Pulmonary artery endothelial cell (primary cell): ENCODE measurements at places on chromosomes 3 and 15. TPM values are rescaled to one million over a fixed set of nuclear protein-coding genes. Genes with fewer than 3 reads are reported as not detected.

CACNA2D2 gene
- total RNA-seq, result not detected in 2 replicates

SUSD5 gene
- total RNA-seq, result 0.59 and 3.8 TPM in 2 replicates

CYFIP1 gene
- total RNA-seq, result 109 and 119 TPM in 2 replicates

ZDHHC23 gene
- 3.4 and 6.1 TPM in 2 replicates for total RNA-seq

PRSS50 gene
- not detected in 2 replicates for total RNA-seq

DNA sequence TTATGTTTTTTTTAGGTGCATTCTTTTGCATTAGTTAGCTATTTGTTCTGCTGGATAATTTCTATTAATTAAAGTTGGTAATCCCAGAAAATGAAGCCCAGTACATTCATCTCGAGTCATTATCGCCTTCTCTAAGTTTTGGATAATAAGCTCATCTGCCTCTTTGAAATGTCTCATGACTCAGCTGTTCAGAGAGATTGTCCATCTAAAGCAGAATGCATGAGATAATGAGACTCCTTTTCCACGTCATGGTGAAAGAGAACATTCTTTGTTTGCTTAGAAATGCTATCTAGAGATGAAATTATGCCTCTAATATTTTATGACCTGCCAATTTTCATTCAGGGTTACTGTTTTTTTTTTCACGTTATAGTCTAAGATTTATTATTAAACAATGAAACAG is 374.7 kb upstream of the GOLIM4 start:
- no peak for DNase-seq

GRCh38 chr3:195064300-195064931 is 206.5 kb downstream of the XXYLT1 start:
- DNase-seq, result no peak

DNA sequence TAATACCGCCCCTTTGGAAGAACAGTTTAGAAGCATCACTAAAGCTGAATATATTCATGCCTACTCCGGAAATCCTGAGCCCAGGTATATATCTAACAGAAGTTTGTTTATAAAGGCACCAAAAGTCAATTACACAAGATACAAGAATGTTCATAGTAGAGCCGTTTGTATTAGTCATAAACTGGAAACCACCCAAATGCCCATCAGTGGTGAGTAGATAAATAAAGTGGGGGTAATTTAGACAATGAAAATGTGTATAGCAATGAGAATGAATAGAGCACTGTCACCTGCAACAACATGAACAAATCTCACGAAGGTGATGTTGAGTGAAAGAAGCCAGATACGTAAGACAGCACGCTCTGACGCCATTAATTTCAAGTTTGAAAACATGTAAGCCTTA is 68.3 kb upstream of the GLCE start:
- no peak for DNase-seq

GRCh38 chr3:127170814-127171213 is 22.1 kb upstream of the PRR23E start:
- no peak for DNase-seq

DNA sequence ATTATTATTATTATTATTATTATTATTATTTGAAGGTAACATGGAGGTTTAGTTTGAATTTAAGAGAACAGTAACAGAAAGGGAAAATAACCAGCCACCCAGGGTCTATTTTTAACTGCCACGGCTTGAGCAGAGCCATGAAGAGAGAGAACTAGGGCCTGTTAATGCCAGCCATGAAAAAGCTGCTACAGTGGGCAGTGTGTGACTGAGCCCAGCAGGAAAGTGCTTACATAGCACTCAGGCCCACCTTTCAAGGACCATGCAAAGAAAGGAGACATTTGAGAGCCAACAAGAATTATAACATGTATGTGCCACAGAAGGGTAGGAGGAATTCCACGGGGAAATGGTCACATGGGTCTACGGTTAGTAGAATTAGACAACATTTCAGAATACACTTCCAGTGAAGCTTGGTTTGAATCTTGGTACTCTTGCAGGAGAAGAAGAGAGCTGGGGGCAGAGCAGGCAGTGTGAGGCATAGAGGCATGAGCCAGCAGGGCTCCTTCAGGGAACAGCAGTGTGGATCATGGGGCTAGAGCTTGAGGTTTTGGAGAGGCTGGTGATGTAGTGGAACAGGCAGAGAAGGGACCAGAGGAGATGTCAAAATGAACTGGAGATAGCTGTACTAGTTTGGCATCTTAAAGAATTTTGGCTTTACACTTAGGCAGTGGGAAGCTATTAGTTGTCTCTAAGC is 140.7 kb downstream of the CMSS1 start:
- DNase-seq, result no peak

DNA sequence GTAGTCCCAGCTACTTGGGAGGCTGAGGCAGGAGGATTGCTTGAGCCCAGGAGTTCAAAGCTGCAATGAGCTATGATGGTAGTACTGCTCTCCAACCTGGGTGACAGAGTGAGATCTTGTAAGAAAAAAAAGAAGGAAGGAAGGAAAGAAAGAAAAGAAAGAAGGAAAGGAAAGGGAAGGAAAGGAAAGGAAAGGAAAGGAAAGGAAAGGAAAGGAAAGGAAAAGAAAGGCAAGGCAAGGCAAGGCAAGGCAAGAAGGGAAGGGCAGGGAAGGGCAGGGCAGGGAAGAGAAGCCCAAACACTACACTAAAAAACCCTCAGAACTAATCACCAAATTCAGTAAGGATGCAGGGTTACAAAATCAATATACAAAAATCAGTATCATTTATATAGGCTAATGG is 341.6 kb downstream of the ERC2 start:
- DNase-seq, result no peak

DNA sequence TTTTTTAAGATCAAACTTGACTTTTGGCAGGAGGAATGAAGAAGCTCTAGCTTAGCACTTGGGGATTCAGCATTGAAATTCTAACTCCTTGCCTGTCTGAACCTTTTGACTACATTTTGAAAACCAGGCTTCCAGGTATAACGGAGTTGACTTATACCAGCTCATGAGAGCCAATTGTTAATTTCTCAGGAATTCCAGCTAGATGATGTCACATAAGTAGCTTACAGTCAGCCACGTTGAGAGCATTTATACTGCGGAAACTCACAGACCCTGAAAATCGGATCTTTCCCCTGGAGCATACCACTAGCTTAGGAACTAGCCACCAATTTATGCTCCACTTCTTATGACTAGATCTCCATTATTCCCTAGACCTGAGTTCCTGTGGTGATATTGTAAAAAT is 321.4 kb upstream of the DPH6 start:
- no peak for DNase-seq

DNA sequence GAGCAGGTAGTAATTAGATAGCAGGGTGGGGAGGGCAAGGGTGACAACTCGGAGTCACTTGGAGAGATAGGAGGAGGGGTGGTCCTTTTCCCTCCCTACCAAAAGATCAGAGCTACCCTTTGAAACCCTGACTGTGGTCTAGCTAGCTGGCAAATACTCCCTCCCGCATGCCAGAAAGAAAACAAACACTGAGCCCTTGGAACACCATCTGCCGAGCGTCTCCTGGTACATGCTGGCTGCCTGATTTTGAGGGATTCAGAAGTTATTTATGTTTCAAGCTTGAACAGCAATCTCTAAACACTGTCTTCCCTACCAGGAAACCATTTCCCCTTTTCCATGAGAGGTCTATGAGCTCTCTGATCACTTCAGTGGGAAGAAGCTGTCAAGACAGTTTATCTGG is 291.6 kb upstream of the CFAP20DC start:
- DNase-seq, result no peak

GRCh38 chr3:58183221-58183620 is 27.6 kb downstream of the DNASE1L3 start:
- DNase-seq, result no peak

GRCh38 chr3:125229168-125229567 is 16.6 kb upstream of the SLC12A8 start:
- no peak for DNase-seq

DNA sequence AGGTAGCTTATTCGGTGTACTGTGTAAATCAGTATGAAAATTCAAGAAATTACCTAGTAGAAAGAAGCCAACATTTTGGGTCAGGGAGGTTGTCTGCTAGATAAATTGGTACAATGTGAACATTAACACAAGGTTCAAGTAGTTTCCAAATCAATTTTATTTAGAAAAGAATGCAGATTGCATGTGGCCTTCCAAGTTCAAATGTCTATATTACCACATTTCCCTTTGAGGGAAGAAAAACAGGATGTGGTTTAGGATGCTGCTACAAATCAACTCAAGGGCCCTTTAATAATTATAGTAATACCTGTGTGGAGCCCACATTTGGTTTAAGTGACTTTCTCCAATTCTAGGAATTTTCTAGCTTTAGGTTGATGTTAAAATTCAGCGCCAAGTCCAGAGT is 57.5 kb downstream of the CADPS start:
- no peak for DNase-seq

- no peak for DNase-seq
These were observed 1045.0 kb downstream of the NTRK3 start for GRCh38 chr15:87211547-87211946.

DNA sequence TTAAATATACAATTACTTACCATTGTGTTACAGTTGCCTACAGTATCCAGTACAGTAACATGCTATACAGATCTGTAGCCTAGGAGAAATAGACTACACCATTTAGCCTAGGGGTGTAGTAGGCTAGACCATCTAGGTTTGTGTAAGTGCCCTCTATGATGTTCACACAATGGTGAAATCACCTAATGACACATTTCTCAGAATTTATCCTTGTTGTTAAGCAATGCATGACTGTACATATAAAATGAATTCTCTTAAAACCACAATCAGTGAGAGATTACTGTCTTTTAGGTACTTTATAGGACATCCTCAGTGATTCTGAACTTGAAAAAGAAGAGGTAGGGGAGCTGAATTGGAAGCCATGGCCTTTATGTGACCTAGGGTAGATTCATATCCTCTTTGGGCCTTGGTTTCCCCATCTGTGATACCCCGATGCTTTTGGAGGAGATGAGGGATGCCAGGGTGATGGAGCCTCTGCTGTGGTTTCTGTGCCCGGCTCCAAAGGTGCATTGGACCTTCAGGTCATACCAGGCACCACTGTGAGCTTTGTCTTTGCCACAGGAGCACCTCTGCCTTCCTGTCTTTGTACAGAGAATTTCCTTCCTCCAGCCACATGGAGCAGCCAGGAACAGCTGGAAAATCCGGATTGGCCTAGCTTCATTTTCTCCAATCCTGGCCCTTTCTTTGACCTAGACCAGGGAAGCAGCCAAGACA is 51.9 kb upstream of the FLNB start:
- no peak for DNase-seq

- no peak for DNase-seq
These were observed 53.2 kb downstream of the CHST2 start for GRCh38 chr3:143172795-143173145.
